IMR-90 (cell line): ENCODE measurements at places on chromosomes 6 and 20. TPM values are rescaled to one million over a fixed set of nuclear protein-coding genes. Genes with fewer than 3 reads are reported as not detected.

The BHLHE23 gene
- polyA plus RNA-seq = not detected in 2 replicates

The ARHGAP40 gene
- not detected in 2 replicates for polyA plus RNA-seq

The SLC35F1 gene
- polyA plus RNA-seq = not detected in 2 replicates

- no peaks in the 10 kb centered on the region for H3K36me3 ChIP-seq
- peaks cover 13% of the 10 kb centered on the region for H3K27me3 ChIP-seq
- no peak overlapping the region for H3K27ac ChIP-seq
- H3K4me3 ChIP-seq = no peak overlapping the region
- no peak for DNase-seq
These were observed 75.4 kb upstream of the PBOV1 start for GRCh38 chr6:138293428-138294395.

GRCh38 chr6:36290668-36291620 is 21.1 kb downstream of the PNPLA1 start:
- H3K4me1 ChIP-seq = no peaks in the 10 kb centered on the region
- H3K27me3 ChIP-seq = peaks cover 58% of the 10 kb centered on the region

DNA sequence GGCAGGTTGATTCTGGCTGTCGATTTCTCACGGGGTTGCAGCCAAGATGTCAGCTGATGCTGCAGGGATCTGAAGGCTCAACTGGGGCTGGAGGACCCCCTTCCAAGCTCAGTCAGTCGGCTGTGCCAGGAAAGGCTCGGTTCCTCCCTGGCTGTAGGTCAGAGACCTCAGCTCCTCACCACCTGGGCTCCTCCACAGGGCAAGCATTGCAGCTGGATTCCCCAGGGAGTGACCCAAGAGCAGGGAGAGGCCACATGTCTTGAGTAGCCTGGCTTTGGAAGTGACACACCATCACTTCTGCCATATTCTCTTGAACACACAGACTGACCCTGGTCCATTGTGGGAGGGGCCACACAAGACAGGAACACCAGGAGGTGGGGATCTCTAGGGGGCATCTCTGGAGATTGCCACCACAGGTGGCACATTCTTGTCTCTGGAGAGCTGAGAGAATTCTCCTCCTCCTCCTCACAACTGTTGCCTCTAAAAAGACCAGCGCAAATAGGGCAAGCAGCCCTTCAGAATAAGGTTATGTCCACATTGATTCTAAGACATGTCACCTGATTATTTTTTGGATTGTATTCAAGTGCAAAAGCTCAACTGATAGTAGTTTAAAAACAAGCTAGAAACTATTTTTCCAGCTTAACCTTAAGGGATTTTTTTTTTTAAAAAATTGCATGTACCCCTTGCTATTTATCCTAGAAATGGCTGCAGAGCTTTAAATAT is 270.5 kb downstream of the NRN1 start:
- no peaks in the 10 kb centered on the region for H3K36me3 ChIP-seq
- no peak overlapping the region for H3K4me3 ChIP-seq
- H3K27ac ChIP-seq = no peak overlapping the region
- no peaks in the 10 kb centered on the region for H3K4me1 ChIP-seq
- no peak for DNase-seq

GRCh38 chr6:40287296-40287850 is 299.8 kb downstream of the LRFN2 start:
- no peaks in the 10 kb centered on the region for H3K36me3 ChIP-seq
- no peak overlapping the region for H3K4me3 ChIP-seq
- no peak for DNase-seq
- H3K27ac ChIP-seq = no peak overlapping the region

DNA sequence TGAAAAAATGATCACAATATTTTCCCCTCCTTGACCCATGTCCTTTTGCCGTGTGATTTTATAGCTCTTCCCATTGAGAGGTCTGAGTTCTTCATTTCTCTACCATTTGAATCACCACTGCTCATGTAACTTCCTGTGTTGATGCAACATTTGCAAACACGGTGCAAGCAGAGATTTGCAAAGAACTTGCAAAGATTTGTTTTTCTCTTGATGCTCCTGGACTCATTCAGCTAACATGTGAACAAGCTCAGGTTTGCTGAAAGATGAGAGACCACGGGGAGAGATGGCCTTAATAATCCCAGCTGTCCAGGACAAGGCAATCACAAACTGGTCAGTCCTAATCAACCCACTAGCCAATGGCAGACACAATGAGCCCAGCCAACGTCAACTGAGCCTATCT is 8.6 kb downstream of the VNN2 start:
- no peaks in the 10 kb centered on the region for H3K36me3 ChIP-seq
- peak; percentile 58 for DNase-seq
- peak overlapping the region; percentile 46; the same call in 1 of the 2 replicates for H3K27ac ChIP-seq
- H3K27me3 ChIP-seq = peaks cover 3% of the 10 kb centered on the region; the same call in 1 of the 2 replicates

- H3K4me1 ChIP-seq = peaks cover 8% of the 10 kb centered on the region
- H3K36me3 ChIP-seq = no peaks in the 10 kb centered on the region
- H3K27me3 ChIP-seq = no peaks in the 10 kb centered on the region
- no peak overlapping the region for H3K27ac ChIP-seq
- no peak for DNase-seq
These were observed 70.0 kb downstream of the FOXC1 start for GRCh38 chr6:1679688-1680068.

DNA sequence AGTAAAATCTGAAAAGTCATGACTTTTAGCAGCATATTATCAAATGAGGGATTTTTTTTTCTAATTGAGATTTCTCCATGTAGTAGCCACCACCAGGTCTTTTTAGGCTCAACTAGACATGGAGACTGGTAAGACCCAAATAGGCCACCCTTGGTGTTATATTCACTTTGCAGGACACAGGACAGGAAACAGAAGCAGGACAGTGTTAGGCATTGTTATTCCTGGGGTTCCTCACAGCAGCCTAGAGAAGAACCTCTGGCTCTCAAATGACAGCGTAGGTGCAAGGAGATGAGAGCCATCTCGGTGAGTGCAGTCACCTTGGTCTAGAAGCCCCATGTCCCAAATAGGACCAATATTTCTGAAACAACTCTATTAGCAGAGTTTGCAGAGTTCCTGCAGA is 19.2 kb upstream of the PBOV1 start:
- H3K36me3 ChIP-seq = no peaks in the 10 kb centered on the region
- H3K27ac ChIP-seq = no peak overlapping the region
- H3K4me3 ChIP-seq = no peak overlapping the region
- no peaks in the 10 kb centered on the region for H3K4me1 ChIP-seq
- peaks cover 7% of the 10 kb centered on the region for H3K27me3 ChIP-seq

GRCh38 chr6:49776444-49776843 is 10.6 kb downstream of the PGK2 start:
- DNase-seq = no peak
- no peak overlapping the region for H3K27ac ChIP-seq
- H3K27me3 ChIP-seq = no peaks in the 10 kb centered on the region

- DNase-seq = no peak
- no peak overlapping the region for H3K4me3 ChIP-seq
- peaks cover 5% of the 10 kb centered on the region; the same call in 1 of the 2 replicates for H3K27me3 ChIP-seq
- no peaks in the 10 kb centered on the region for H3K4me1 ChIP-seq
- H3K27ac ChIP-seq = no peak overlapping the region
- H3K36me3 ChIP-seq = no peaks in the 10 kb centered on the region
These were observed 42.2 kb downstream of the MAFB start for GRCh38 chr20:40646813-40647212.

DNA sequence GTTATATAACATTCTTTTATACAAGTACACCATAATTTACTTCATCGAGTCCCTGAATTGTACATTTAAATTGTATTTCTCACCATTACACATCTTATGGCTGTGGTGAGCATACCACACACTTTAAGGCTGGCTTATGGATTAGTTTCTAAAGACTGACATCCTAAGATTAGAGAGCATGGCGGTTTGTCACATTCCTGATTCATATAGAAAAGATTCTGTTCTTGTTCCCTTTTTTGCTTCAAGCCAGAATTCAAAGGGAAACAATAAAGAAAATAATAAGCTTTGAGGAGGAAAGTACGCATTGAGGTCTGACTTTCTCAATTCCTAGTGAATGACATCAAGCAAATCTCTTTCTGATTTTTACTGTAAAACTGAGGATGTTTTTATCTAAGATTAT is 2.5 kb downstream of the BTN1A1 start:
- no peak for DNase-seq
- H3K36me3 ChIP-seq = no peaks in the 10 kb centered on the region
- no peak overlapping the region for H3K27ac ChIP-seq
- 0 out of 2 replicates have a peak, but pooled peaks cover 3% of the 10 kb centered on the region for H3K4me1 ChIP-seq
- H3K27me3 ChIP-seq = peaks cover 31% of the 10 kb centered on the region

DNA sequence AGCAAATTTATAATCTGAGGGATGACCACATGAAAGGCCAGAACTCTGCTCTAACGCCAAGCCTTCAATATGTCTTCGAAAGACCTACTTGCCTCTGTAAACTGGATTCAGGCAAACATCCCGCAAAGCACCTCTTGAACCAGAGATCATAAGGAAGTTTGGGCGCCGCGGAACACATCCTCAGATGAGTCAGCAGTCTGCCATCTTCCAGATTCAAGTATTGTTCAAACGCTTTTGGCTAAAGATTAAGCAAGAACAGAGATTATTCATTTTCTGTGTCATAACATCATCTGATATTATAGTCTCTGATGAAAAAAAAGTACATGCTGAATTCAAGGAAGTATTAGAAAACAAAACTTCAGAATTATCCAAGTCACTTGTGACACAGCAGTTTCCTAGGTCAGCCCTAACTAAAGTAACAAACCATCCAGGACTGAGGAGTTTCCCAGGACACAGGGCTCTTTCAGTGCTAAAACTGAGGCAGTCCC is 20.8 kb downstream of the TBC1D7 start:
- H3K36me3 ChIP-seq = peaks cover 16% of the 10 kb centered on the region
- no peak overlapping the region for H3K4me3 ChIP-seq
- H3K27ac ChIP-seq = no peak overlapping the region
- DNase-seq = peak; percentile 34
- no peaks in the 10 kb centered on the region for H3K27me3 ChIP-seq

GRCh38 chr6:144583614-144583954 is 298.4 kb downstream of the UTRN start:
- no peak overlapping the region for H3K27ac ChIP-seq
- peak overlapping the region; percentile 11; the same call in 1 of the 2 replicates for H3K4me3 ChIP-seq
- no peaks in the 10 kb centered on the region for H3K36me3 ChIP-seq
- no peaks in the 10 kb centered on the region for H3K27me3 ChIP-seq
- no peak for DNase-seq
- peaks cover 2% of the 10 kb centered on the region for H3K4me1 ChIP-seq

DNA sequence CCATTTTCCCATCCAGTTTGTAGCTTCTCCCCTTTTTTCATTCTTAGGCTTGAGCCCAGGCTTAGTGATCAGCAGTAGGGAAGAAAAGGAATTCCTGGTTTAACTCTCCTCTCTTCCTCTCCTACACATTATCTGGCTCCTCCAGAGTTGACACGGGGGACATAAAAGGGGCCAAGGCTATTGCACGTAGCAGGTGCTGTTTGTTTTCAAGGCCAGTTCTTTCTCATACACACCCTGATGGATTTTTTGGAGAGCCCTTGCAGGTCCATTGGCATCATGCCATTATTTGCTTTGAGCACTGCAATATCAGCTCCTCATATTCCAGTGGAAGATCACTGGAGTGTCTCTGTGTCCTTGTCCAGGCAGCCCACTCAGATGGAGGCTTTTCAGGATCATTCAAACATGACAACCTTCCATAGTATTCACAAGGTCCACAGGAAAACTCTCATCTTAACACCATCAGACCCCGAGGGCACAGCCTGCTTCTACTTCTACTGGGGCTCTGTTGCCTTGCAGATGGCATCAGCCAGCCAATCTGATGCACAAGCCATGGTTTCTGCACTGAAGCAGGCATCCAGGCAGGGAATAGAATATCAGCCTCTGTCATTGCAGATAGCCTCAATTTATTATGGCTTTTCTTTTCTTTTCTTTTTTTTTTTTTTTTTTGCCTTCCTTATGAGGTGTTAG is 18.8 kb downstream of the PLCB4 start:
- no peak overlapping the region for H3K27ac ChIP-seq
- no peaks in the 10 kb centered on the region for H3K27me3 ChIP-seq
- H3K36me3 ChIP-seq = peaks cover 2% of the 10 kb centered on the region; the same call in 1 of the 2 replicates

DNA sequence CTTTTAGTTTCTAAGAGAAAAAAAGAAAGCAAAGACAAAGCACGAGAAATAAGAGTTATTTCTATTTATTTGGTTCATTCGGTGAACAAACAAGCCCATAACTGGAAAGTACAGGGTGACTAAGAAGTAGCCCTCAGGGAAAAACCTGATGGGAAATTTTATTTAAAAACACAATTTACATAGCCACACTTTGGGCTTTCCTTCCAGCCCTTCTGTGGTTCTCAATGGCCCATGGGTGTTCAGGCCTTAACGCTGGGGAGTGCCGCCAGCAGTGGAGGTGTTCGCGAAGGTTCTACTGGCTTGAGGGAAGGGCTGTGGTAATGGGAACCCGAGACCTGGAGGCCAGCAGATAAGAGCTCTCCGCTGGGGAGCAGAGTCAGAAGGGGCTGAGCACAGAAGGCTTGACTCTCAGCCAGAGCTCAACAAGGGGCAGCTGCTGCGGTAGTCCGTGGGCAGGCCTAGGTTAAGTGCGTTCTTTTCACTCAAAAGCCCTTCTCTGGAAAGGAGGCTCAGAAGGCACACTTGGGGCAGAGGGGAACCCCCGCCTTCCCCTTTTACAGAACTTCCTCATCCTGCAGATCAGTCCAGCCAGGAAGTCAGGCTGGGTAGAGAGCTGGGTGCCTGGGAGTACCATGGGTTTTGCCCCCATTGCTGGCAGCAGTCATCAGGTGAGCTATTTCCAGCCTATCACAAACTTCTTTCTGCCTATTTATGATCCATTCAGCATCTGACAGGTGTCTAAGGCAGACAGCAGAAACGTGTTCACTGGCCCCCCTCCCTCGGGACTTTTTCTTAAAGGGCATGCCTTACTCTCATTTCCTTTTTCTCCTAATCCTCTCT is 8.8 kb upstream of the CD83 start:
- H3K27ac ChIP-seq = no peak overlapping the region
- H3K27me3 ChIP-seq = peaks cover 31% of the 10 kb centered on the region
- no peaks in the 10 kb centered on the region for H3K36me3 ChIP-seq
- no peak for DNase-seq
- H3K4me1 ChIP-seq = no peaks in the 10 kb centered on the region

DNA sequence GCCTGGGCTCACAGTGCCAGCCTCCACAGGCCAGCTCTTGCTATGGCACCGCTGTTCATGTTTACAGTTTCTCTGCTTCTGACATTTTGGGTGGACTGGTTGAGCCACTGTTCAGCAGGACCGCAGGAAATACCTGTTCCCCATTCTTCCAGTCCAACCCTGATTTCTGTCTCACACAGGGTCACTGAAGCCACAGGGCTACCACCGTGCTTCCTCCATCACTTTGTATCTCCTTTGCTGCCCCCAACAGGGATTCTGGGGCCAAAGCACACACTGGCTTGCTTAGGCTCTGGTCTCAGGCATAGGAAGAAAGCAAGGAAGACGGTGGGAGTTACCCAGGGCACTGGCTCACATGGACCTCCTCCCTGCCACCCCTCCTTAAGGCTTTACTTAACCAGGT is 164.5 kb downstream of the UNC5CL start:
- H3K4me1 ChIP-seq = no peaks in the 10 kb centered on the region
- no peaks in the 10 kb centered on the region; the same call in 1 of the 2 replicates for H3K27me3 ChIP-seq
- no peak overlapping the region for H3K27ac ChIP-seq
- H3K36me3 ChIP-seq = no peaks in the 10 kb centered on the region

- H3K27ac ChIP-seq = no peak overlapping the region
- no peaks in the 10 kb centered on the region for H3K36me3 ChIP-seq
- no peak overlapping the region for H3K4me3 ChIP-seq
- H3K4me1 ChIP-seq = peaks cover 6% of the 10 kb centered on the region
These were observed 19.0 kb upstream of the TGM2 start for GRCh38 chr20:38184101-38184500.
